ENCODE measurements at places on chromosomes 16 and 17.

DNA sequence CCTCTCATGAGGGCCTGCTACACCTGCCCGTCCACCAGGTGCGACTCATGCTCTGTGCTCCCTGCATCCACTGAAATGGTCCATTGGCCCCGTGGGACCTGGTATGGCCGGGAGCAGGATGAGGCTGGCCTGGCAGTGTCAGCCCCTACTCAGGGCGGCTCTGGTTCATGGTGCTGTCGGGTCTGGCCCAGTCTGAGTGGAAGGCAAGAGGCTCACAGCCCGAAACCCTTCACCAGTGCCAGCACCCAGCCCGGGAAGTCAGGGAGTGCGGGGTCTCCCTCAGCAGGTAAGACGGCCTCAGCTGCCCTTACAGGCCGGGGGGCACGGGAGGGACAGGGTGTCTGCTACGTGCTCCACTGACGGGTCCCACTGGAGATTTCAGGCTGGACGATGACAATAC, 40.5 kb upstream of the RASD1 start:
- no peak for DNase-seq

DNA sequence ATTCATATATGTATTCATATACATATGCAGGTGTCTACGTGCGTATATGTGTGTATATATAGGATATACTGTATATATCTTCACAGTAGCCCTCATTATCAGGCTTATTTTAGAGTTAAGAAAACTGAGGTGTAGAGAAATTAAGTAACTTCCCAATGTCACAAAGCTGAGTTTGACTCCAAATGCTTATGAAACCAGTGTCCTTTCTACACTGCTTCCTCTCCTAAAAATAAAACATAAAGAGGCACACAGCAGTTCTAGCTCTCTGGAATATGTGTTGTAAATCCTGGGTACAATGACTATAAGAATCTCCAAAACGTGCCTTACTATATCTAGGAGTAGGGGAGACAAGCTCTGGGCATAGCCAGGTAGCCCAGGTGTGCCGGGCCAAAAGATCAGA, 40.0 kb upstream of the CCL1 start:
- no peak for DNase-seq

- no peak for DNase-seq
These were observed 30.6 kb upstream of the IRX3 start for GRCh38 chr16:54317101-54317611.

DNA sequence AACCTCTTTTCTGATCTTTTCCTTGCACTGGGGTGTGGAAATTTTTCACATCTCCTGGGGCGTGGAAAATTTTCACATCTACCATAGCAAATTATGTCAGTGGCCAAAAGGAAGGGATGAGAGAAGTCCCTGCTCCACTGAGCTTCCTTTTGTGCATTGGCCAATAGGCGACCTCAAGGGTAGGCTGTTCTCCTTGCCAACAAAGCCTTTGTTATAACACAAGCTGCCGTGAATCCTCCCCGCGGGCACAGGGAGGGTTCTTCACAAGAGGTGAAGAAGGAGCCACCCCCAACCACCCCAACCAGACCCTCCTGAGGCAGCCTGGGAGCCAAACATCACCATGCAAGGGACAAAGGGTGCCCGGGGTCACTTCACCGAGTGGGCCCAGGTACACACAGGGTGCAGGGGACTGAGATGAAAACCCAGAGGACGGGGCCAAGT, 6.5 kb downstream of the SLC5A11 start:
- no peak for DNase-seq

DNA sequence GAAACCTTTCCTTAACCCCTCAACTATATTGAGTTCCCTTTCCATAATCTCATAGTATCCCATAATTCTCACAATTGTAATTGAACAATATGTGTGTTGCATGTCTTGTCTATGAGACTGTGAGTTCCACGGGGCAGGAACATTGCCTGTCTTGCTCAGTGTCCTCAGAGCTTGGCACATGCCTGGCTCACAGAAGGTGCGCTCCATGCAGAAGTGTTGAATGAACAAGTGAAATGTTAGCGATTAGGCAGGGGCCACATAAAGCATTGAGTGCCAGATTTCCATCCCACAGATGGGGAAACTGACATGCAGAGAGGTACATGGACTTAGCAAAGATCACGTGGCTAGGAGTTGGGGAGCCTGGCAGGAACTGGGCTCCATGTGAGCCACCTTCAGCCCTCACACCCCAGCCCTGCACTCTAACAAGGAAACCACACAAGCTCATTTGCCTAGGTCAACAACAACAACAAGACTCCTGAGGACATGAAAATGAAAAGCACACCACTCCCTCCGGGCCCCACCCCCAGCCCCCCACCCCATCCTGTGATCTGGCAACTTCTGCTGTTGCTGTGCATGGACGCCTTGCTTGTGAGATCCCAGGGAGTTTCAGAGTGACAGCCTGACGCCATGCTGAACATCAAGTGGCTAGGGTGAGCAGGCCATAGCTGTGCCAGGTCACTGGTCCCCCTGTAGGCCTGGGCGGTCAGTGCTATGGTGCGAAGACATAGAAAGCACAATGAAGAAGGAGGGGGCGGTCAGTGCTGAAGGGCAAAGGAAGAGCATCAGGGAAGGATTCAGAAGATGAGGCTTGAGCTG, 5.0 kb downstream of the PIK3R5 start:
- no peak for DNase-seq

GRCh38 chr17:382644-383533, 30.3 kb upstream of the RPH3AL start:
- DNase-seq, result no peak

DNA sequence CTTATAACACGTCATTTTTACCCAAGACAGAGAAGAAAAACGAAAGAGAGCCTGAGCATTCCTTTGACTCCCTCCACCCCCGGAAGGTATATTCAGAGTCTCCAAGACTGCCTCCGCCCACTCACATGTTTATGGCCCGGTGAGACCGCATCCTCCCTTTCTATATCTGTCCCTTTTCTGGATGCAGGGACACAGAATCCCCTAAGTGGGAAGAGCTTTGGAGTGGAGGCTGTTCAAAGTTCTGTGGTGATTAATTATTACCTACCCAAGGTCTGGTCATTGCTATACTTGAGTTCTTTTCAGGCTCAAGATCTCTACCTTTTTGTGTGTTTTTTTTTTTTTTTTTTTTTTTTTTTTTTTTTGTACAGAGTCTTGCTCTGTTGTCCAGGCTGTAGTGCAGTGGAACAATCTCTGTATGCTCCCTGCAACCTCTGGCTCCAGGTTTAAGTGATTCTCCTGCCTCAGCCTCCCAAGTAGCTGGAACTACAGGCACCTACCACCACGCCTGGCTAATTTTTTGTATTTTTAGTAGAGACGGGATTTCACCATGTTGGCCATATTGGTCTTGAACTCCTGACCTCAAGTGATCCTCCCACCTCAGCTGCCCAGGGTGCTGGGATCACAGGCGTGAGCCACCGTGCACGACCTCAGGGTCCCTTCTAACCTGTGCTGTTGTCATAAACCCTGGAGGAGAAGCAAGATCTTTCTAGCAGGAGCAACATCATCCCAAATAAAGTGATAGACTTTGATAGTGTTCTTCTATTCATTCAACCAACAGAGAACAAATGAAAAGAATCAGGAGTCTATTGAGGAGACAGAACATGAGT, 407.1 kb downstream of the WWOX start:
- DNase-seq, result no peak

DNA sequence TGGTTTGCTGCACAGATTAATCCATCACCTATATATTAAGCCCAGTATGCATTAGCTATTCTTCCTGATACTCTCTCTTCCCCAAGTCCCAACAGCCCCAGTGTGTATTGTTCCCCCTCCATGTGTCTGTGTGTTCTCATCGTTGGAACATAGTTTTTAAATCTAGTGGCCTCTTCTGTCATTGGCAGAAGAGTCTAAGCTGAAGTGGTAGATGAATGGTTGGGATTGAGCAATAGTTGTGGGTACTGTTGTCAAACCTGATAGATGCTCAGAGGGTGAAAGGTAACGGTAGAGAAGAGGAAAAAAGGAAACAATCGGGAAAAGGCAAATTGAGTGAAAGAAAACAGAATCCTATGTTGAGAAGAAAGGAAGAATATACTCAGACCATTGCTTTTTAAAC, 29.9 kb downstream of the MAP3K3 start:
- DNase-seq, result no peak

DNA sequence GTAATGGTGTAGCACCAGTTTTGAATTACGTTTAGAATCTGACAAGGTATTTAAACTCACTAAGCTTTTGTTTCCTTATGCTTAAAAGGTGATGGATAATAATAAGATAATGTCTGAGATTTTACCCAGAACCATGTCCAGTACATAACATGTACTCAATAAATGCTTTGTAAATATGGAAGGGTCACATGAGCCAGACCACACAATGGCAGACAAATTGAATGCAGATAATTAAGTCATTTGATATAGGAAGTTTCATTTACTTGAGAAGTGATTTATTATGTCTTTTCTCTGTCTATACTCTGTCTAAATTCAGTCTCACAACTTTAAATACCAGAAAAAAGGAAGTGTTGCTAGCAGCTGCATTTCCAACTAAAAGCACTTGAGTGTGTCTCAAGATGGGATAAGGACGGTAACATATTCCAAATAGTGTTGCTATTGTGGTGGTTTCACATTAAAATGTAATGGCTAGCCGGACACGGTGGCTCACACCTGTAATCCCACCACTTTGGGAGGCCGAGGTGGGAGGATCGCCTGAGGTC, 52.5 kb upstream of the DHX40 start:
- DNase-seq, result no peak

DNA sequence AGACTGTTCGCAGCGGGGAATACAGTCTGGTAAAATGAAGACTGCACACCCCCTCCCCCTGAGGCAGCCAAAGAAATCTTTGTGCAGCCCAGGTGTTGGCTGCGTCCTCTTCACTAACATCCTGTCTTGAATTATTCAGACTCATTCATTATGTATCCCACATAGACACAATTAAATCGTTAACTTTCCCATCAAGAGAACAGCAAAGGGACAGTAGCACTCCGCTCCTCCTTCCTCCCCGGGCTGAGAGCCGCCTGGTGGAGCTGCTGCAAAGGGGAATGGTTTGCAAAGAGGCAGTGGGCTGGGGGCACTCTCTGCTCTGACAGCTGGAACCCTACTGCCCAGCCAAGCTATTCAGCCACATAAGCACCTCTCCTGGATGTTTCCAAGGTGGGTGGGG, 290.0 kb upstream of the SOX9 start:
- DNase-seq, result no peak

DNA sequence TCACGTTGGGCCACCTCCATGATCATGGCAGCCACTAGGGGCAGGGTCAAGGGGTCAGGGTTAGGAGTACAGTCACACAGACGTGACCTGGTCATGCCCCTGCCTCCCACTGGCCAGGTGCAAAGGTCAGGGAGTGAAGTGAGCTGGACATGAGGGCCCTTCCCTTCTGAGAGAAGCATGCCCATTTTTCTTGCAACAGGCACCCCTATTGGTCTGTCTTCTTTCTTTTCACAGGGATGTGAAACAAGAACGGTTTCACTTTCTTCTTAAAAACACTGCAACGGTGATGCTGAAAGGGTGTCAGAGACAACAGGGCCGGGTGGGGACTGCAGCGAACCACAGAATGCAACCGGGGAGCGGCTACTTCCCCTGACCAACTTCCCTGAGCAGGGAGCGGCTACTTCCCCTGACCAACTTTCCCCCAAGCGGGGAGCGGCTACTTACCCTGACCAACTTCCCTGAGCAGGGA, 52.1 kb upstream of the DOC2B start:
- DNase-seq, result no peak

GRCh38 chr16:50335196-50335958, 33.4 kb downstream of the BRD7 start:
- no peak for DNase-seq

- no peak for DNase-seq
These were observed 5.7 kb upstream of the KRT13 start for GRCh38 chr17:41511116-41511515.

DNA sequence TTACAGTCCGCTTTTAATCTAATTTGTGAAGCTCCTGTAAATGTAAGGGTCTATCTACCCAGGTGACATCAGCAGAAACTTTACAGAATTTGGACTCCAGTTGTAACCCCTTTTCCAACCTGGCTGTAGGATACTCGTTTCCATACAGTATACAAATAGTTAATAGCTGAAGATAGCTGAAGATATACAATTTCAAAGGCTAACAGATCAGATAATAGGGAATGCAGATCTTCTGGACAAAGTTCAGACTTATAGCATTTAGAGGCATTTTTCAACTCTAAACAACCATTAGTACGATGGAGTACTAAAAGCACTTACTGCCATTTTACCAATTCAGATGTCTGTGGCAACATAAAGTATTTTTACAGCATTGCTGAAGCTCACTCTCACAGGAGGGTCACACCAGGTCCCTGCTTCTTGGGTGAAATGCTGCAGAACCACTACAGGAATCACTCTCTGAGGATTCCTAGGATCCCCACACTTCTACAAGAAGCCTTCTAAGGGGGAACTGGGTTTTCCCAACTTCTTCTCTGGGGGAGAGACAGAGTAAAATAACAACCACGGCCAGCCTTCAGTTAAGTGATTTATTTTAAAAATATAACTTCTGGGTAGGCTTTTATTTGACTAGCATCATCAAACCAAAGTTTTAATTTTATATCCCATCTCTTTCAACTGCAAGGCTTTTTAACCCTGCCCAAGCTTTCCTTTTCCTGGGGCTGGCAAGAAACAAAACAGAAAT, 2.9 kb downstream of the VEZF1 start:
- DNase-seq, result no peak

DNA sequence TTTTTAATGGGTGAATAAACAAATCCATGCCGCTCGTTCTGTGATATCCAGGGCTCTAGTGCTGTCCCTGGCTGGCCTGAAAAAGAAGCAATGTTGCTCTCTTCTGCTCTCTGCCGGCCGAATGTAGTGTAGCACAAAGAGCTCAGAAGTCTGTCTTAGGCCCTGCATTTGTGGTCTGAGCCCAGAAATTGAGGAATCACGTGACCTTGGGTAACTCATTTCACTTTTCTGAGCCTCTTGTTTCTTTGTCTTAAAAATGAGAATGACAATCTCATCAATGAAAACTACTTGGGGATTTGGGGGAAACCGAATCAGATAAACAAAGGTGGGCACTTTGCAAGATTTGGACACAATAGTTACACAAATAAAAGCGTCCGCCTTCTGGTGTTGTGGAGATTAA, 381.6 kb upstream of the ASIC2 start:
- peak; percentile 67 for DNase-seq

- no peak for DNase-seq
These were observed 16.9 kb downstream of the DOC2B start for GRCh38 chr17:164303-165235.

GRCh38 chr17:77959126-77959925, 823 bp downstream of the TNRC6C start:
- DNase-seq, result peak; percentile 59

GRCh38 chr16:19213885-19214284, 45.8 kb downstream of the SYT17 start:
- DNase-seq, result no peak

All from activated T-cell treated with anti-CD3 and anti-CD28 coated beads, Interleukin-2, amount 50 U/mL, for 48 hours (primary cell).